Hematopoietic multipotent progenitor cell treated with erythropoietin and hydrocortisone succinate and interleukin-3 and kit ligand, for 15 days (in vitro differentiated cells): ENCODE measurements at places on chromosomes 12 and 14.

GRCh38 chr12:54917001-54917488 lies 62.7 kb downstream of the MUCL1 start:
- no peak for DNase-seq

DNA sequence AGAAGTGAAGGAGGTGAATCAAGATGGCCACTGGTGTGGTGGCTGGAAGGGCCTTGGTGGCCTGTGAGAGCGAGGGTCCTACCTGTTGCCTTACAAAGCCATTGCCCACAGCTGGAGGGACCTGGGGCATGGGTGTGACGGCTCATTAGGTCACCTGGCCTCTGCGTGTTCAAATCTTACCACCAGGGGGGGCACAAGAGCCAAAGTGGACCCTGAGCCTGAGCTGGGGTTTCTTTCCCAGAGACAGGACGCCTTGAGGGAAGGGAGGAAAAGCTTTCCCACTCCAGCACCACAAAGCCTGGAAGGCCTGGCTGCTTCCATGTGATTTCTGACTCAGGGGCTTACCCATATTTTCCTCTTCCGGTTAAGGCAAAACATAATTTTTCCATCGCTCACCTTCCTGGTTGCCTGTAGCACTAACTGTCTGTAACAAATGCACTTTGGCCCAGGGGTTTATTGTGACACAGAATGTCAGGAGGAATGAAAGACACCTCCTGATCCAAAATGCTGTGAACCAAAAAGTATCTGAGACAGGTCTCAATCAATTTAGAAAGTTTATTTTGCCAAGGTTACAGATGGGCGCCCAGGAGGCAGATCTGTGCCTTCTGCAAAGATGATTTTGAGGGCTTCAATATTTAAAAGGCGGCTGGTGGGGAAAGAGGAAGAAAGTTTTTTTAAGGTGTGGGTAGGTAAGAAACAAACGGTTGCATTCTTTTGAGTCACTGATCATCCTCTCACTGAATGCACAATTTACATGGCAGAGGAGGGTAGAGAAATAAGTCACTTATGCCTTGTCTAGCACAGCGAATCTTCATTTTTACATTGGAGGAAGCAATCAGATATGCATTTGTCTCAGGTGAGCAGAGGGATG lies 4.3 kb upstream of the CD9 start:
- DNase-seq, result peak; percentile 77

- no peak for DNase-seq
These were observed 83.0 kb downstream of the PPM1A start for GRCh38 chr14:60332046-60332399.

DNA sequence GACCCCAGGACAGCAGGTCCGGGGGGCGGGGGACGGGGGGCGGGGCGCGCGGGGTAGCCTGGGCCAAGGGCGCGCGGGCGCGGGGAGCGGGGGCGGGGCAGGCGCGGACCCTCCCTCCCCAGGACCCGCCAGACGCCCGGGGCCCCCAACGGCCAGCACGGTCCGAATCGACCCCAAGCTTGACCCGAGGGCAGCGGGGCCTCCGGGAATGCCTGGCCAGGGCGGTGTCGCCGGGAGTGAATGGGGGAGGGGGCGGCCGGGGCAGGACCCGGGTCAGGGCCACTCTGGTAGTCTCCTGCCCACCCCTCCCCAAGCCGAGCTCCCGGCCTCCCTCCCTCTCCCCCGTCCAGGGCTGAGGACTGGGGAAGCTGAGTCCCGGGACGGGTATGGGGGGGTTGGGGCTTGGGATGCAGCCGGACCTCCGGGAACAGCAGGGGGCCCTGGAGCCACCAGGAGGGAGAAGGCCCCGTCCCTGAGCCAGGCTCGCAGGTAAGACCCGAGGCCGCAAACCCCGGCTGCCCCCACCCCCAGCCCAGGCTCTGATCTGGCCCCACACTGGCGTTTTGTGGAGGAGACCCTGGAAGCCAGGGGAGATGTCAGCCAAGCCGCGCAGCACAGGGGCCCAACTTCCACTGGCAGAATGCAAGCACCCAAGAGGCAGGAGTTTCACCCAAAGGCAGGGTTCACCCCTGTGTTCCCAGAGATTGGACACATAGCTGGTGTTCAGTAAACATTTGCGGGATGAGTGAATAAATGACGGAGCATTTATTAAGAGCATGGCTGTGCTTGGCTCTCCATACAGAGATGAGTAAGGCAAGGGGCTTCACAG lies 545 bp upstream of the GALNT9 start:
- no peak for DNase-seq

- no peak for DNase-seq
These were observed 354.4 kb upstream of the FLRT2 start for GRCh38 chr14:85175556-85175955.

DNA sequence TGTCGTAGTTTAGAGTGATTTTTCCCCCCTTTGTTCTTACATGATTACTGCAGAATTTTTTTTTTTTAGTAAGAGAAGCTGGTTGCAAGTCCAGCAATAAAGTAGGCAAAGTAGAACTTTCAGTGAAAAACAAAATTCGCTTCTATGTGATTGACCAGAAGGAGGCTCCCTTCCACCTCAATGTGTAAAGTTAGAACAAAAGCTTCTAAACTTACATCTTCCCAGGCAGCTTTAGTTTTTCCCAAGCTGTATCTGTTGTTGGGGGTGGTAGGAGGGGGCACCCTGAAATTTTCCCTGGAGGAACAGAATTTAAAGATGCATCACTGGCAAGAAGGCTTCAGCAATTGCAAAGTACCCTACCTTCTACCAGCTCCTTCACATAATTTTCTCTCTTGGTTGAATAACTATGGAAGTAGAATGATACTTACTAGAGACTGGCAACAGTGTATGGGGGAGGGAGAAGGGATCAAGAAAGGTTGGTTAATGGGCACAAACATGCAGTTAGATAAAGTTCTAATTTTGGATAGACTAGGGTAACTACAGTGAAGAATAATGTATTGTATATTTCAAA lies 87.3 kb upstream of the E2F7 start:
- no peak for DNase-seq

GRCh38 chr12:111785651-111786050 lies 18.9 kb downstream of the ALDH2 start:
- DNase-seq, result no peak

DNA sequence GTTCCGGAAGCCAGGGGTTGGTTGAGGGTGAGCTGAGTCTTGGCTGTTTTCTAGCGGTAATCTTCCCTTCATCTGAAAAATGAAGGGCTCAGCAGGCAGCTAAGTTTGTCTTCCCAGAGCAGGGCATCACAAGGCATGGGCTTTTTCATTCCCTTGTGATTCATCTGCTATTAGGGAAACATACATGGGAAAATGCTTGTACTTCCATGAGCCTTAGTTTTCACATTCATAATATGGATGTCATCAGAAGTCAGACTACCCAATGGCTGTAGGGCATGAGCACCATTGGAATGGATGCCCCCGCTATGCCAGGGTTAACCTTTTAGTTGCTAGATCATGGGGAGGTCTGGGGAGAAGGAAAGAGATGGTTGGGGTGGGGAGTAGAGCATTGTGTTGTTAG lies 18.7 kb downstream of the HELB start:
- DNase-seq, result no peak

GRCh38 chr12:15856097-15856982 lies 25.8 kb upstream of the STRAP start:
- peak; percentile 64 for DNase-seq

GRCh38 chr12:49744363-49744885 lies 3.1 kb downstream of the TMBIM6 start:
- no peak for DNase-seq
